ENCODE measurements at places on chromosomes 3 and 15. TPM values are rescaled to one million over a fixed set of nuclear protein-coding genes. Genes with fewer than 3 reads are reported as not detected.

- H3K4me1 ChIP-seq, result peaks cover 81% of the 10 kb centered on the region
- peaks cover 49% of the 10 kb centered on the region for H3K36me3 ChIP-seq
- H3K27ac ChIP-seq, result peak overlapping the region; percentile 65
These were observed 30.5 kb downstream of the EHD4 start for GRCh38 chr15:41941644-41942415.

DNA sequence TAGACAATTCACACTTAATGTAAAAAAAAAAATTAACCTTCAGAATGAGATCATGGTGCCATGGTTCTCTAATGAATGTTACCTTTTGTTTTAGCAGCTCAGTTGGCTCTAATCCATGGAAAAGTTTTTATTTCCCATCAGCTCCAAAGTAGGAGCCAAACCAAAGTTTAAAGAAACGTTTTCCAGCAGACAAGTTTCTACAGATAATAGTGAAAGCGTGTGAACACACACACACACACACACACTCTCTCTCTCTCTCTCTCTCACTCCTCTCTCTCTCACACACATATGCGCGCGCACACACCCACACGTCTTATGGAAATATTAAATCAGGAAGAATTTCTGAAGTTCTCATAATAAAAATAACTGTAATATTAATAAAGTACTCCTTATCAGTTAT lies 46.9 kb downstream of the MBNL1 start:
- H3K27ac ChIP-seq, result no peak overlapping the region
- no peak for DNase-seq
- H3K4me3 ChIP-seq, result no peak overlapping the region
- H3K36me3 ChIP-seq, result peaks cover 27% of the 10 kb centered on the region
- H3K4me1 ChIP-seq, result peaks cover 41% of the 10 kb centered on the region

Gene MRAS
- total RNA-seq, result 75.6 TPM

GRCh38 chr15:60589253-60589652 lies 110.3 kb upstream of the ICE2 start:
- no peak for DNase-seq
- no peak overlapping the region for H3K4me3 ChIP-seq
- peaks cover 17% of the 10 kb centered on the region for H3K4me1 ChIP-seq
- H3K27ac ChIP-seq, result no peak overlapping the region

GRCh38 chr15:48794697-48795134 lies 16.2 kb downstream of the CEP152 start:
- H3K4me1 ChIP-seq, result peaks cover 27% of the 10 kb centered on the region
- H3K27ac ChIP-seq, result peak overlapping the region; percentile 49
- no peaks in the 10 kb centered on the region for H3K27me3 ChIP-seq
- H3K4me3 ChIP-seq, result no peak overlapping the region

Gene CHL1
- total RNA-seq, result not detected

Gene REC114
- not detected for total RNA-seq

Gene DISP2
- total RNA-seq, result 0.21 TPM

Gene CAPN3
- total RNA-seq, result 0.11 TPM

Gene PARP15
- not detected for total RNA-seq

GRCh38 chr3:55720614-55721013 lies 233.5 kb upstream of the WNT5A start:
- peaks cover 22% of the 10 kb centered on the region for H3K4me1 ChIP-seq
- no peak overlapping the region for H3K4me3 ChIP-seq
- no peaks in the 10 kb centered on the region for H3K36me3 ChIP-seq

Gene GABRR3
- total RNA-seq, result not detected

DNA sequence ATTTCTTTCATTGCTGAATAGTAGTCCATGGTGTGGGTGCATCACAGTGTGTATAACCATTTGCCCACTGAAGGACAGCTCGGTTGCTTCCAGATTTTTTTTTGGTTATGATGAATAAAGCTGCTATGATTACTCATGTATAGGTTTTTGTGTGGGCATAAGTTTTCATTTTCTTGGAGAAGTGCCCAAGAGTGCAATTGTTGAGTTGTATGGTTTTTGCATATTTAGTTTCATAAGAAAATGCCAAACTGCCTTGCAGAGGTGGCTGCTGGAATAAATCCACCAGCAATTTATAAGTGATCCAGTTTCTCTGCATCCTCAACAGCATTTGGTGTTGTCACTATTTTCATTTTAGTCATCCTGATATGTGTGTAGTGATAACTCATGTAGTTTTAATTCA lies 8.4 kb upstream of the SPESP1 start:
- no peak overlapping the region for H3K27ac ChIP-seq
- no peak for DNase-seq
- no peaks in the 10 kb centered on the region for H3K27me3 ChIP-seq
- H3K4me3 ChIP-seq, result no peak overlapping the region
- no peaks in the 10 kb centered on the region for H3K4me1 ChIP-seq

GRCh38 chr15:76006136-76006778 lies 6.0 kb downstream of the NRG4 start:
- no peak overlapping the region for H3K4me3 ChIP-seq
- H3K36me3 ChIP-seq, result no peaks in the 10 kb centered on the region
- no peaks in the 10 kb centered on the region for H3K4me1 ChIP-seq
- H3K27me3 ChIP-seq, result peaks cover 4% of the 10 kb centered on the region

Gene PAQR9
- not detected for total RNA-seq

- no peak overlapping the region for H3K4me3 ChIP-seq
- no peaks in the 10 kb centered on the region for H3K4me1 ChIP-seq
- no peak for DNase-seq
- H3K27ac ChIP-seq, result no peak overlapping the region
These were observed 6.6 kb downstream of the B3GNT5 start for GRCh38 chr3:183259621-183260020.

Gene CDHR4
- not detected for total RNA-seq

Gene SH2D7
- not detected for total RNA-seq

Gene TOPBP1
- 35.7 TPM for total RNA-seq

GRCh38 chr3:19046440-19046839 lies 101.9 kb upstream of the KCNH8 start:
- no peak overlapping the region for H3K27ac ChIP-seq
- no peaks in the 10 kb centered on the region for H3K27me3 ChIP-seq
- H3K36me3 ChIP-seq, result no peaks in the 10 kb centered on the region
- no peak overlapping the region for H3K4me3 ChIP-seq

- no peak for DNase-seq
- H3K27ac ChIP-seq, result no peak overlapping the region
- H3K36me3 ChIP-seq, result no peaks in the 10 kb centered on the region
- no peak overlapping the region for H3K4me3 ChIP-seq
- no peaks in the 10 kb centered on the region for H3K4me1 ChIP-seq
These were observed 445.3 kb downstream of the C3orf38 start for GRCh38 chr3:88595026-88595425.

Gene DZIP1L
- 18.1 TPM for total RNA-seq

- DNase-seq, result no peak
- no peaks in the 10 kb centered on the region for H3K36me3 ChIP-seq
- H3K4me1 ChIP-seq, result peaks cover 10% of the 10 kb centered on the region
- no peak overlapping the region for H3K4me3 ChIP-seq
- H3K27me3 ChIP-seq, result no peaks in the 10 kb centered on the region
- H3K27ac ChIP-seq, result no peak overlapping the region
These were observed 24.7 kb upstream of the PRR23E start for GRCh38 chr3:127168271-127168670.

Gene SCN11A
- total RNA-seq, result not detected

Gene PCSK6
- total RNA-seq, result 0.44 TPM

- no peaks in the 10 kb centered on the region for H3K27me3 ChIP-seq
- H3K4me3 ChIP-seq, result no peak overlapping the region
- no peaks in the 10 kb centered on the region for H3K36me3 ChIP-seq
- no peak for DNase-seq
- no peak overlapping the region for H3K27ac ChIP-seq
- H3K4me1 ChIP-seq, result peaks cover 1% of the 10 kb centered on the region
These were observed 80.3 kb upstream of the ABHD2 start for GRCh38 chr15:89007989-89008388.

- no peak overlapping the region for H3K27ac ChIP-seq
- no peaks in the 10 kb centered on the region for H3K36me3 ChIP-seq
- H3K4me3 ChIP-seq, result no peak overlapping the region
- no peaks in the 10 kb centered on the region for H3K27me3 ChIP-seq
- DNase-seq, result no peak
These were observed 252.0 kb upstream of the TPM1 start for GRCh38 chr15:62790546-62790945.

GRCh38 chr15:40739854-40740253 lies 15.2 kb downstream of the RMDN3 start:
- DNase-seq, result no peak
- H3K27ac ChIP-seq, result no peak overlapping the region
- no peaks in the 10 kb centered on the region for H3K27me3 ChIP-seq
- no peak overlapping the region for H3K4me3 ChIP-seq
